AG20443 (cell line): ENCODE measurements at places on chromosomes 1 and 21.
A peak's percentile ranks its signal among the peaks of the same experiment; 100 is the strongest.

DNA sequence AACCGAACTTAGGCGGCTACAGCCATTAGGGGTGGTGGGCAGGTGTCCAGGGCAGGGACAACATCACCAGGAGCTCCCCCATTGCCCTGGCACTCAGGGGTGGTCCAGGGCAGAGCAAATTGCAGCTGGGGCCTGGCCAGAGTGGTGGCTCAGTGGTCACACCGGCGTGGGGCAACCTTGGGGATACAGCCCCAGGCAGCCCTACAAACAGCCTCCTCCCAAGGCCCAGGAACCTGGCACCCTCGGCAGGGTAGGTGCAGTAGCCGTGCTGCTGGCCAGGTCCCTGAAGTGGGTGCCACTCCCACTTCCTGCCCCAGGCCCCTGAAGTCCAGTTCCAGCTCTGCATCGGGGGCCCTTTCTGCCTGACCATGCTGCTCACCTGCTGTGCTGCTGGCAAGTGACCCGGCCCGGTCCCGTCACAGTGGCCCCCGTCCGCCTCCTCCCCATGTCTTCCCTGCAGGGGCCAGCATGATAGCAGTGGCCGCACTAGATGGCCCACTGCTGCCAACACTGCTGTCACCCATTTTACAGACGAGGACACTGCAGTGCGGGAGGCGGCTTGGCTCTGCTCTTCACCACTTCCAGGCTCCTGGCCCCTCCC, 712.8 kb downstream of the MATN1 start:
- DNase-seq: no peak

GRCh38 chr21:31088474-31088751, 50.1 kb upstream of the KRTAP19-8 start:
- DNase-seq: no peak

DNA sequence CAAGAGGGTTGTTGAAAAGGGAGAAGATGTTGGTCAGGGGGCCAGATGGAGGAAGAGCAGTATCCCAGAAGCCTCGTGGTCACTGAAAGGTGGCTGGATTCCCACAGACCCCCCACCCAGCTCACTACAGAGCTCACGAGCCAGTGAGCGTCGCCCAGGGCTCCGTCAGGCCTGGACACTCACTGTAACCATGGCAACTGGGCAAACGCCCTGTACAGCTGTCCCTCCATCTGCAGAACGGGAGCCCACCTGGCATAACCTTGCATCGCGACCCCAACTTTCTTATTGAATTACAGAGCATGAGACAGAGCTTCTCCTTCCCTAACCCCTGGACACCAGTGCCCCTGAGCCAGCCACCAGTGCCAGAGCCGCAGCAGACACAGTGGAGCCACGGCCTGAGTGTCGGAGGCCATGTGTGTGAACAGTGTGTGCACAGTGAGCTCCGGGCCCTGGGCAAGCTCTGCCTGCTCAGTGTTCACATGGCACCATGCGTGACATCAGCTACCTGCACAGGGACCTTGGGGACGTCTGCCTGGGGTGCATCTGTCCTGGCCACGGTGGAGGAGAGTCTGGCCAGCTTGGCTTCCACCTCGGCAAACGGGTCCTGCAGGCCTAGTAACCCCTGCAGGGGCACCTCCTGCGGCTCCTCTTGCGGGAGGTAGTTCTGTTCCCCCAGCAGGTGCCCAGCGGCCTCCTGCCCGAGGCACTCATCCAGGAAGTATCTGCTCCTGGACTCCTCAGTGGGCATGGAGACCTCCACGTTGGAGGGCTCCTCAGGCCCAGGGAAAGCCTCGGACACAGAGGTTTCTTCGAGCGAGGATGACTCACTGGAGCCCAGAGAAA, 25.9 kb upstream of the DDOST start:
- no peak for DNase-seq

GRCh38 chr1:93969371-93969770, 60.1 kb upstream of the GCLM start:
- DNase-seq: no peak

DNA sequence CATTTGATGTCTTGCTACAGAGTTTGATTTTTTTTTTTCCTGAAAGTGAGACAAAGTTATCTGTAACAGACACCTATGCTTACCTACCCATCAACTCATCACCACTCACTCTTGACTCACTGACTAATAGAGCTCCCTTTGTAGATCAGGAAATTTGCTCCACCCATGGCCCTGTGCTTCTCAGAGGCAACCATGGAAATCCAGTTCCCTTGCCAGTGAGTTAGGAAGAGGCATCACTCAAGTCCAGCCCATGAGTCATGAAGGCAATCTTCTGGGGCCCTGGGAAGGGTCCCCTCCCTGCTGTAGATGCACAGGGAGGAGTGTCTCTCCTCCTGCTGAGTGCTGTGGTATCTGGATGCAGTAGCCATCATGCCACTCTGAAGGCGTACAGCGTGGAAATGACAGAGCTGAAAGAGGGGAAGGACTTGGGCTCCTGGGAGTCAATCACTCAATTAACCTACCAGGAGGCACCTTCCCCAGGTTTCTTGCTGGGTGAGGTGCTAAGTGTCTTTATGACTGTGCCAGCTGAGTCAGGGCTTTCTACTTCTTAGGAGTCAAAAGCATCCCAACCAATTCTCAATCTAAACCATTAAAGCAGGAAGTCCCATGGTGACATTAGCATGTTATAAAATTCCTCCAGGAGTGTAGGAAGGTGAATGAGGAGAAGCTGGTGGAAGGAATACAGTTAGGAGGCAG, 56.1 kb downstream of the DNTTIP2 start:
- no peak for DNase-seq

GRCh38 chr21:45856442-45856841, 125.1 kb upstream of the COL6A1 start:
- DNase-seq: no peak

- no peak for DNase-seq
Measured at GRCh38 chr21:17542371-17543011, 29.6 kb downstream of the CXADR start.

GRCh38 chr1:222757646-222758268, 20.8 kb downstream of the FAM177B start:
- DNase-seq: no peak

- DNase-seq: no peak
Measured at GRCh38 chr1:230496451-230496850, 70.3 kb upstream of the PGBD5 start.

DNA sequence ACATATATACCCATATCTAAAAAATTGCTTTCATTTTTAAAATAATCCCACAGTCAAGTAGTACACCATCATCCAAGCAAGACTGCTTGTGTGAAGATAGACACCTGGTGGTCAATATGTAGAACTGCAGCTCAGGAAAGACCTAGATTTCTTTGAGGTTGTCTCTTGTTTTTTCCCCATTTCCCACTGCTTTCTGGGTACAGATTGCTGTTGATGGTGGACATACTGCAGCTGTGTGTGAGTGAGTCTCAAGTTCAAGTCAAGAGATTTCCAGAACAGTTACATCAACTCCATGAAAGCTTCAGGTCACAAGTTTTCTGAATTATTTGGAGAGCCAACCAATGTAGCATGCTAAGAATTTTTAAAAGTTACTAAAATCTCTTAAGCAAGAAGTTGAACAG, 306.4 kb downstream of the DUSP10 start:
- DNase-seq: peak; percentile 49

DNA sequence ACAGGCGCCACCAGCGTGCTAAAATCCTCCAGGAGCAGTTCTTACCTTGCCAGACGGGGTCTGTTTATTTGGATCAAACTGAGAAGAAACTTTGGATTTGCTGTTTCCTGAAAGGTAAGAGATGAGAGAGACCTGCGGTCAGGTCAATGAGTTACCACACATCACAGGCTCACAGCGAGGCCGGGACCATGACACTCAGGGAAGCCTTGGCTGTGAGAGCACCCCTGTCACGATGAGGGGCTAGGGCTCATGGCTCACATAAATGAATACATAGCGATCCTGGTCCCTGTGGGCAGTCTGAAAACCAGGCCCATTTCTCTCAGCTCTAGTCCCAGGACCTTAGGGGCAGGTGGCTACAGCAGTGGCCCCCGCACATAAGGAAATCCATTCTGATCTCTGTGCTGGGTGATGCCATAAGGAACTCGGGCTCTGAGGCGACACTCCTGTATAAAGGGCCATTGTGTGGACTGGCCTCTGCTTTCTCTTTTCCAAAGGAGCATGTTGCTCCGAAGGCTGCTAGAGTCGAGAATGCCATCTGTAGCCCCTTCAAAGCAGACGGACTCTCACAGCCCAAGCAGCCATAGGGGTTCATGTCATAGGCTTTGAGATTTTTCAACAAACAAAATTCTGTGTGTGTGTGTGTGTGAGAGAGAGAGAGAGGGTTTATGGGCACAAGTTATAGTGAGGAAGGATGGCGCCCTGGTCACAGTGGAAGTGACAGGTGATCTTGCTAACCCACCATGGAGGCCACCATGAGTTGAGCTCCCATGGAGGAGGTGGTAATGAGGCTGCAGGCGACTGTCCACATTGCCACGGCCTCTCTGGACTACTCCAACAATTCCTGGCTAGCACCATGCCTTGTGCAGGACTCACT, 9.0 kb upstream of the SRM start:
- DNase-seq: no peak

- DNase-seq: peak; percentile 71
Measured at GRCh38 chr1:55337801-55338447, 122.8 kb upstream of the USP24 start.

DNA sequence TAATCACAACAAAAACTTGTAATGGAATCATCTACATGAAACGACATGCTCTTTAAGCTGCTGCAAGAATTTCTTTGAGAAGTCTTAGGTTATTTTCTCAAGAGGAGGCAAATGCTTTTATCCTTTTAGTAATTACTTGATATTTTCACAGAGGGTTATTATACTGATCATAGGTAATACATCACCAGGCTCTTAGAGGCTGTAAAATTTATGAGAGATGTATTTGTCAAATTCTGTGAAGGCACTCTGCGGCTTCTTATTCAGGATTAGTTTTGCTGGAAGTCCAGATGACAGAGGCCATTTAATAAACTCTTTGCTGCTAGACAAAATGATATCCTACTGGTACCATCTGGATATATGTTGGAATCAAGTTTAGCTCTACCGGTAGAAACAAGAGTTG, 624.3 kb upstream of the BRINP3 start:
- DNase-seq: no peak

GRCh38 chr1:221363039-221363438, 378.9 kb downstream of the DUSP10 start:
- DNase-seq: no peak

DNA sequence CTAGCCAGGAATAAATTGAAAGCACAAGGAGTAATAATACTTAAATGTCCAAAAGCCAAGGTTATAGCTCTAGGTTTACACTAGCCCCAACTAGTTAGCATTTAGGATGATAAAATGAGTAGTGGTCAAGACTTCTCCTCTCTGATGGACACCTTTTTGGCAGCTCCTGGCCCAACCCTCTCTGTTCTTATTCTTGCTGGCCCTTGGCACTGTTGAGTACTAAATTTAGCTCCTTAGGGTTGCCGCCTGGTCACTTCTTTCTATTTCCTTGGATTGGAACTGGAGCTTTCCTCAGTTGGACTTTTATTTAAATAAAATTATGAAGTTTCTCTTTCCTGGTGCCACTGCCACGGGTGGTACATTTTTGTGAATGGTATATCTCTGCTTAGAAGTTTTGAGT, 28.3 kb downstream of the ARID1A start:
- no peak for DNase-seq

GRCh38 chr1:221527302-221527701, 214.6 kb downstream of the DUSP10 start:
- DNase-seq: no peak

- no peak for DNase-seq
Measured at GRCh38 chr1:223269006-223269405, 95.0 kb downstream of the SUSD4 start.

GRCh38 chr1:202181586-202181985, 12.0 kb upstream of the LGR6 start:
- DNase-seq: no peak

DNA sequence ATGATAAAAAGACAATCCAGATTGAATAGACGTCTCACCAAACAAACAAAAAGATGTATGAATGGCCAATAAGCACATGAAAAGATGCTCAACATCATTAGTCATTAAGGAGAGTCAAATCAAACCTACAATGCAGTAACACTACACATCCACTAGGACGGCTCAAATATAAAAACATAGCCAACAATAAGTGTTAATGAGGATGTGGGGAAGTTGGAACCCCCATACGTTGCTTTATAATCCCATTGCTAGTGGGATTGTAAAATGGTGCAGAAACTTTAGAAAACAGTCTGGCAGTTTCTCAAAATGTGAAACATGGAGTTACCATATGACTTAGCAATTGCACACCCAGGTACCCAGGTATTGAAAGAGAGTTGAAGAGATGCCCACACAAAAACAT, 14.7 kb upstream of the IL24 start:
- no peak for DNase-seq

- peak; percentile 29 for DNase-seq
Measured at GRCh38 chr1:114700036-114700600, 4.8 kb upstream of the AMPD1 start.

DNA sequence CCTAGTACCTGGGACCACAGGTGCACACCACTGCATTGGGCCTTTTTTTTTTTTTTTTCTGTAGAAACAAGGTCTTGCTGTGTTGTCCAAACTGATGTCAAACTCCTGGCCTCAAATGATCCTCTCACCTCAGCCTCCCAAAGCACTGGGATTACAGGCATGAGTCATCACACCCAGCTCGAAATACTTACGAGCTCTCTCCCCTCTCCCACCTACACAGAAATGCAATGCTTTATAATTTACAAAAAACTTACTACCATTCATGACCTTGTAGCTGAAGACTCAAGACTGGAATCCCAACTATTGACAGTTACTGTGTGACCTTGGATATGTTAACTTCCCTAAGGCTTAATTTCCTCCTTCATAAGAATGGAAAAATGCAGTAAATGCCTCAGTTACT, 18.7 kb downstream of the FOXJ3 start:
- DNase-seq: no peak

DNA sequence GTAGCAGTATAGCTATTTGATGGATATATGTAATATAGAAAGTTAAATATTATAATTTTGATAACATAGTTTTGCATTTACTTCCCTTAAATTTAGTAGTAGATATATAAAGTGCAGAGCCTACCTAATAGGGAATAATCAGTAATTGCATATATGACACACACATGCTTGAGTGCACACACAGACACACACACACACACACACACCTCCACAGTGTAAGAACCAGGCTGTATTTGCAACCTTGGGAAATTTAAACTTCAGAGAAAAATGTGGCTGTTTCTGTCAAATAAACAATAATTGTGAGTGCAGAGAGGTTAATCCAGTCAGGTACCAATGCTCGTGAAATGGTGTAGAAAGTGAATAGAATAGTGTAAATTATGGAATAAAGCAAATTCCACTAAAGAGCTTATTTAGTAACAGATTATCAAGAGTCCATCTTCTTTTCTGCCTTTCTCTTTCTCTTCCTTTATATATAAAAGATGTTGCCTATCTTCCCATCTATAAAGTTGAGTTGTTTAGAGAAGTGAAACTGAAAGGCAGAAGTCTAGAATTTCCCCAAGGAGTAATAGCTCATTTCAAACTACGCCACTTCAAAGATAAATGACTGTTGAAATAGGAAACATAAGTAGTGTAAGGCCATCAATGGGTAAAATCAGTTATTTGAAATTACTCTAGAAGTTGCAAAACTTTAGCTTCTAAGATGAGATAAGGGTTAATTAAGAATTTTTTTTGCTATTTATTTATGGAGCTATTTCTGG, 273.7 kb downstream of the SRGAP2C start:
- no peak for DNase-seq
